ENCODE measurements at places on chromosomes 1 and 21.
A peak's percentile ranks its signal among the peaks of the same experiment; 100 is the strongest.

DNA sequence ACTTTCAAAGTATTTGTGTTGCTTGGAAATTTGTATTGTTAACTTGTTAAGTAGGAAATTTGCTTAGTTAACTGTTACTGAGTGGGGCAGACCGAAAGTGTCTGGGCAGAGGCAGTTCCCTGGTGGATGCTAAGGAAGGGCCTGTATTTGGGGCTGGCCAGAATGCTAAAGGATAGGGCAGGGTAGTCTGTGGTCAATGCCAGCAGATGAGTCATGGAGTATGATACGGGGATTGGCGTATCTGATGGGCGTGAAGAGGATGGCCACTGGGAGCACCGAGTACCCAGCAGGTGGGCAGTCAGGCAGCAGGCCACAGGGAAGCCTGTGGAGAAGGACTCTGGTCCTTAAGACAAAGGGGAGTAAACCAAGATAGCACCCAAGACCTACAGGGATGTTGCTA, 46.6 kb upstream of the SCAF4 start:
- DNase-seq = no peak

GRCh38 chr1:230072866-230073265, 5.8 kb downstream of the GALNT2 start:
- DNase-seq = no peak

- DNase-seq = no peak
Measured at GRCh38 chr1:243525085-243525487, 269.2 kb downstream of the SDCCAG8 start.

DNA sequence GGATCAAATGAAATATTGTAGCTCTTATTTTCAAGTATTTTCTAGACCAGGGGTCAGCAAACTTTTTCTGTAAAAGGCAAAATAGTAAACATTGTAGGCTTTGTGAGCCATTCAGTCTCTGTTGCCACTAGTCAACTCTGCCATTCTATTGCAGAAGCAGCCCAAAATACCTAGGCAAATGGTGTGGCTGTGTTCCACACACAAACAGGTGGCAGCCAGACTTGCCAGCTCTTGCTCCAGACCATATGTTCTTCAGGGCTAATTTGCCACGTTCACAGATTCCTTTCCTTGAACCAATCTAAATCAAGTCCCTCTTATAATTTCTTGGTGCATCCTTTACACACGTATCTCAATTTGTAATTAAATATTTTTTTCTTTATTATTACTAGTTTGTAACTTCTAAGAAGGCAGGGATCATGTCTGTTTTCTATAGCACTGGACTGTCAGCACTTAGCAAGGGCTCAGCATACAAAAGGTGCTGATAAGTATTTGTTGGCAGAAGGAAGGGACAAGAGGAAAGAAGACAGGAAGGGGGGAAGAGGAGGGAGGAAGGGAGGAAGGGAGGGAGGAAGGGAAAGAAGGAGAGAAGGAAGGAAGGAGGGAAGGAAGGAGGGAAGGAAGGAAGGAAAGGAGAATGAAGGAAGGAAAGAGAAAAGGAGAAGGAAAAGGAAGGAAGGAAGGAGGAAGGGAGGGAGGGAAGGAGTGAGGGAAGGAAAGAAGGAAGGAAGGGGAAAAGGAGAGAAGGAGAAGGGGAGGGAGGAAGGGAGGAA, 106.5 kb upstream of the EDEM3 start:
- no peak for DNase-seq

DNA sequence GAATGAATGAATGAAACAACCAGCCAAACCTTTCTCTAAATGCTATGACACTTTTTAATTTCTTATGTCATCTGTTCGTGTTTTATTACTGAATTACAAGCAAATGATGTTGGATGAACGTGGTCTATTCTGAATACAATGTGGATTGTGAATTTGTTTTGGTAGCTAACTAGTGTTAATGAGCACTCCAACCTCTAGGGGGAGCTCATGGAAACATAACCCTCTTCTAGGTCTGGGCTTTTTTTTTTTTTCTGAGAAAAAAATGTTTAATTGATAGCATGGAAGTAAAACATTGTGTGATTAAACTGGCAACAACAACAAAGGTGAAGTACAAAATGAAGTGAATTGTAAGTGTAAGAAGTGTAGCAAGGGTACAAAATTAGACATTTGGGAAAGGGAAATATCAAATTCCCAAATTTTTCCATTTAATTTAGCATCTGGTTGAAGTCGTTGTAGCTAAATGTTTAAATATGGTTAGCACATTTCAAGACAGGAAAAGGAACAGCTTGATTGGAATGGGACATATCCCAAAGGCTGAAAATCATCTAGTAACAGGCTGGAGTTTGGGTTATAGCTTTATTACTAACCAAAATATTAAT, 42.6 kb upstream of the PTGS2 start:
- no peak for DNase-seq

DNA sequence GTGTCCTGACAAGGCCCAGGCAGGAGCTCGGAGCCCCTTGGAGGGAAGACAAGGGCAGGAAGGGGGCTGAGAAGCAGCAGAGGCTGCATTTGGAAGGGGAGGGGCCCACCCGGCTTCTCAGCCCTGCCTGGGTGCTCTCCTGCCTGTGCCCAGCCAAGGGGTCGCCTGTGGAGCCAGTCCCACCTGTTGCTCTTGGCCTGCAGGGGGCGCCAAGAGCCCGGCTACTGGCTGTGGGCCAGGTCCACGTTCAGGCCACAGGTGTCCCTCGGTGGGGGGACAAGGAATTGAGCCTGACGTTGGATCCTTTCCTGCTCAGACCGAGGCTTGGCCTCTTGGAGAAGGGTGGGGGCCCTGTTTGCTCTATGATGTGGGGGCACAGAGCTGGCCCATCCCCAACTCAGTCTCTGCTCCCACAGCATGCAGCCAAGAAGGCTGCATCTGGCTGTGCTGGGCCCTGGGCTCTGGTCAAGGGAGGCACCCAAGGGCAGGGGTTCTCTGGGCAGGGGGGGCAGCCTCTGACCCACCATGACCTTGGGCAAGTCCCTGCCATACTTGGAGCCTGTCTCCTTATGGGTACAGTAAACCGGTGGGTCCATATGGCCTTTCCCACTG, 10.9 kb downstream of the WNT4 start:
- peak; percentile 76 for DNase-seq

GRCh38 chr1:184632415-184633175, 122.1 kb downstream of the EDEM3 start:
- DNase-seq = no peak

DNA sequence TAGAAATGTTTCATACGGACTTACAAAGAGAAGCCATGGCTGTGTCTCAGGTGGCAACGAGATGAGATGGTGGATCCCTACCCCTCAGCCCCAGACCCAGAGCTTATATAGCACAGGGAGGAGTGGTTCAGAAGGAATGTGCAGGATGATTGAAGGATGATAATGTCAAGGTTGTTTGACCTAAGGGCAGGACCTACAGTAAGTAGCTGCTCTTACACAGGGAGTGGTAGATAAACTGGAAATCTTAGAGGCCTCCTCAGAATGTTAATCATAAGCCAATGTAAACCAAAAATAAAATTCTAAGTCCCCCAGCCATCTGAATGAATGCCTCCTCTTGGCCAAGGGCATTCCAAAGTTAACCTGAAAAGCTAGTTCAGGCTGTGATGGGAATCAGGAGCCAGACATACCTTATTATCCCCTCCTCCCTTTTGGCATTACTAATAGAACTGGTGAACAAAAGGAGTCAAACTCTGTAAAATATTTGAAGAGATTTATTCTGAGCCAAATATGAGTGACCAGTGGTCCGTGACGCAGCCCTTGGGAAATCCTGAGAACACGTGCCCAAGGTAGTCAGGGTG, 45.8 kb upstream of the PDE9A start:
- DNase-seq = no peak

DNA sequence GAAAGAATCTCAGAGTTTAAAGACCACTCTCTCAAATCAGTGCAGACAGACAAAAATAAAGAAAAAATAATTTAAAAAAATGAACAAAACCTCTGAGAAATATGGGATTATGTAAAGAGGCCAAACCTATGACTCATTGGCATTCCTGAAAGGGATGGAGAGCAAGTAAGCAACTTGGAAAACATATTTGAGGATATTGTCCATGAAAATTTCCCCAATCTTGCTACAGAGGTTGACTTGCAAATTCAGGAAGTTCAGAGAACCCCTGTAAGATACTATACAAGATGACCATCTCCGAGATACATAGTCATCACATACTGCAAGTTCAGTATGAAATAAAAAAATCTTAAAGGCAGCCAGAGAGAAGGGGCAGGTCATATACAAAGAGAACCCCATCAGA, 43.7 kb upstream of the IVNS1ABP start:
- DNase-seq = no peak

DNA sequence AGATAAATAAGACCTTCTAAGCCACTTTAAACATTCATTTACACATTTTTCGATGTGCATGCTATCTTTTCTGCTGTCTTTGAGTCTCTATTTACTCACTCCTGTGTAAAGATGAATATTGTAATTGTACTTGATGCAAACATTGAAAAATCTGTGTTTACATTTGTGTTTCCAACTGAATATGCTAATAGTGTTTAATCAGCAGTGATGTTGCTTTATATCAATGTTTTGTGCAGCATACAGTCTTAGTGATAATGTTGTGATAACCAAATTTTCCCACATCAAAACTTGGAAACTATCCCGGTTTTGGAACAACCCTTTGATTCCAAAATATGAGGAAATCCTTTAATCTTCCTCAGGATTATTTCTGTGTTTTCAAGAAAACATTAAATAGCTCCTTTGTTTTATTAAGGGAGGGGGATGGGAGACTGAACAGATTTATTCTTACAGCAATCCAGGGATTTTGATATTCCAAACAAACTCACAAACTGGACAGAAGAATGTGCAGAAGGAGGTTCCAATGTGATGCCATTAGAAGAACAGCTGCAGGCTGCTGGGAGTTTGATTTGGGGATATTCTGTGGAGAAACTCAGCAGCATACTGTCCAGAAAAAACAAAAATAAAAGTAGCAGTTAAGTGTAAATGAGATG, 248.0 kb downstream of the S1PR1 start:
- DNase-seq = no peak

DNA sequence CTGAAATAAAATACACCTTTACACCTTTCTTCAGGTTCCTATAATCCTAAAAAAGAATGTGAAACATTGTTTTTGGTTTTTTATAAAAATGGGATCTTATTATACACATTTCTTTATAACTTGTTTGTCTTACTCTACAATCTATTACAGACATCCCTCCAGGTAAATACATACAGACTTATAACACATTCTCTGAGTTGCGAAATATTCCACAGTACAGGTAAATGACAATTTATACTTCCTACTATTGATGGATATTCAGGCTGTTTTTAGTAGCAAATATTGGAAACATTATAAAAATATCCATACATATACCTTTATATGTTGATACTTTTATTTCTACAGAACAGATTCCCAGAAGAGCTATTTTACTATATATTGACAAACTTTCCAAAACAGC, 20.3 kb downstream of the PIK3R3 start:
- DNase-seq = no peak

- no peak for DNase-seq
Measured at GRCh38 chr21:41418956-41419680, 6.9 kb upstream of the MX1 start.

DNA sequence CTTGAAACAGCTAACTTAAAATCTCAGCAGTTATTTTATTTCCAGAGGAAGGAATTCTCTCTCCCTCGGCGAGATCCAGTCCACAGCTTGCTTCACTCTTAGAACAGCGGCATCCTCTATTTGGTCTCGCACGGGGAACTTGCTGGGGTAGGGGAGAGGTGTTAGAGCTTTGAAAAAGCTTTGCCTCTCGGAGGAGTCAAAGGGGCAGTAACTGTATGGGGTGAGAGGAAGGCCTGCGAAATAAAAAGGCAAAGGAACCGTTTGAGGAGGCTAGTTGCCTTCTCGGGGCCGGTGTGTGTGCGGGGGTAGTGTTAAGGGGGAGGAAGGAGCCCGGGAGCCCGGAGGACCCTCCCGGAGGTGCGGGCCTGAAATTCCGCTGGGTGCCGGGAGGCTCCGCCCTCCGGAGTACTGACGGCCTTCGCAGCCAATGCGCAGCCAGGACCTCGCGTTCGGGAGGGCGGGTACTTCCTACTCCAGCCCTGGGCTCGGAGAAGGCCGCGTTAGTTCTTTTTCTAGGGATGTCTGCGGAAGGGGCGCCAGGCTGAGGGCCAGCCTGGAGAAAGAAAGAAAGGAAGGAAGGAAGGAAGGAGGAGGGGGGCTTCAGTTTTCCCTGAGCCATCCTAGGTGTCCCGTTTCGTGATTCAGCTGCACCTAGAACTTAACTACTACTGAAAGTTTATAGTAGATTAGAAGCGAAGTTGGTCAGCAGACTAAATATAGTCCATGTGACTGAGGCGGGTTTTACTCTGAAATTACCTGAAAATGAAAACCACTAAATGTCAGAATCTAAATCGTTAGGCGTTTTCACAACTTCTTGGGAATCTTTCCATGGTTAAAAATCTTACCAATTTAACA, 2.2 kb downstream of the NEK7 start:
- peak; percentile 96 for DNase-seq

GRCh38 chr1:32900371-32900955, 726 bp downstream of the TMEM54 start:
- peak; percentile 32 for DNase-seq

DNA sequence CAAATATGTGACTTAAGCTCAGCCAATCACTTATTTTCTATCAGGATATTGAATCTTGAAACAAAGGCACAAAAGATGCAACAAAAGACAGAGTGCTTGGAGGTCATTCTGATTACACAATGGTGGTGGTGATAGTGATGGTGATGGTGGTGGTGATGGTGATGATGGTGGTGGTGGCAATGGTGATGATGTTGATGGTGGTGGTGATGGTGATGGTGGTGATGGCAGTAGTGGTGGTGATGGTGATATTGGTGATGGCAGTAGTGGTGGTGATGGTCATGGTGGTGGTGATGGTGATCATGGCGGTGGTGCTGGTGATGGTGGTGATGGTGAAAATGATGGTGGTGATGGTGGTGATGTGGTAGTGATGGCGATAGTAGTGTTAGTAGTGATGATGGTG, 21.9 kb upstream of the TNR start:
- no peak for DNase-seq

DNA sequence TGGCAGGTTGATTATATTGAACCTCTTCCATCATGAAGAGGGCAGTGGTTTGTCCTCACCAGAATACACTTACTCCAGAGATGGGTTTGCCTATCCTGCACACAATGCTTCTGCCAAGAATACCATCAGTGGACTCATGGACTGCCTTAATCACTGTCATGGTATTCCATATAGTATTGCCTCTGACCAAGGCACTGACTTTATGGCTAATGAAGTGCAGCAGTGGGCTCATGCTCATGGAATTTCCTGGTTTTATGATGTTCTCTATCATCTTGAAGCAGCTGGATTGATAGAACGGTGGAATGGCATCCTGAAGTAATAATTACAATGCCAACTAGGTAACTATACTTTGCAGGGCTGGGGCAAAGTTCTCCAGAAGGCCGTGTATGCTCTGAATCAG, 16.6 kb upstream of the GBP6 start:
- DNase-seq = no peak

- no peak for DNase-seq
Measured at GRCh38 chr21:32282992-32283391, 4.1 kb upstream of the MIS18A start.

GRCh38 chr1:231508941-231509340, 19.5 kb upstream of the TSNAX start:
- DNase-seq = no peak

DNA sequence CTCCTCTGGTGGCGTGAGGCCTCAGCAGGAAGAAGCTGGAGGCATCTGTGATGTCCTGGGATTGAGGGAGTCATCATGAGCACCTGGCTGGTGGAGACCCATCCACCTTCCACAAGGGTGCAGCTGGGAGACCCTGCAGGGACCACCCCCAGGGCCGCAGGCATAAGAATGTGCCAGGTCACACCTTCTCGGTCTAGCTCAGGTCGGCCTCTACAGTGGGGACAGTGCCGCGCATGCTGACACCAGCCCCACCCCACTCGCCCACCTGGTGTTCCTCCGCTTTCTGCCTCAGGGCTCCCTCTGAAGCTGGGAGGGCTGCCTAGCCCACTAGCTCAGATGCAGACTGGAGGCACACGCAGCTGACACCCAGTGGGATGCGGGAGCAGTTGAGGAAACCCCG, 5.8 kb upstream of the PAQR7 start:
- DNase-seq = no peak
